Prostate gland (tissue), 2 donors: ENCODE measurements at places on chromosomes 13 and 19. TPM values are rescaled to one million over a fixed set of nuclear protein-coding genes. Genes with fewer than 3 reads are reported as not detected.

DNA sequence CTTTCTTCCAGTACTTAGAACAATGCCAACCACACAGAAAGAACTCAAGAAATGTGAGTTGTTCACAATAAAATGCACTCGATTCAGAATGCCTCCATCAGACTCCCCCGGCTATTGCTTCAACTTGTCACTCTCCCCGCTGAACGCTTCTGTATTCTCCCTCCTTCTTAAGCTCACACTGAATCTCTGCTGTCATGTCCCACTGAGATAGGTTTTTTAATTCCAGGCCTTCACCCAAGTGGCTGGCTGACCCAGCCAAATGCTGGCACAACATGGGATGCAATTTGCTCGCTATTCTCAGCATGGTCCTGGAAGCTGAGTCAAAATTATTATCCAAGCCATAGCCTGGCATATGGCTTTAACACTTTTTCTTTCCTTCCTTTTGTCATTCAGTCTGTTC, 76.8 kb upstream of the SERP2 start:
- DNase-seq, result no peak

- DNase-seq, result peak; percentile 52
Measured at GRCh38 chr19:48390188-48391099, 907 bp downstream of the KDELR1 start.

The ZNF566 gene
- total RNA-seq, result 20.7 TPM

- no peak for DNase-seq
Measured at GRCh38 chr13:26442541-26442940, 114.9 kb upstream of the WASF3 start.

DNA sequence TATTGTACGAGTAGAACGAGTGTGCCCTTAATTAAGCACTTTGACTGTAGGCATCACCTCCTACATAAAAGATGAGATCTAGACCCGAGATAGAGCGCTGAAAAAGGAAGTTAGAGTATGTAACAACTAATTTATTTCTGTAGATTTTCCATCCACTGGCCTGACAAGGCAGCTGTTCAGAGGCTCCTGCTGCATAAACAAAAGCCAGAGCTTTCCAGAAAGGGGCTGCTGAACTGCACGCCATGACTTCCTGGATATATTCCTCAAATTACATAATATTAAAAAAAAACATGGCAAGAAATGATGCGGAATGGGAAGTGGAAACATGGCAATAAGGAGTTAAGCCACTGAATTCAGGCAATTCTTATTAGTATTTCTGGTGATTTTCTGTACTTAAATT, 89.7 kb downstream of the AKAP11 start:
- DNase-seq, result no peak
